ENCODE measurements at places on chromosomes 11 and 22.

DNA sequence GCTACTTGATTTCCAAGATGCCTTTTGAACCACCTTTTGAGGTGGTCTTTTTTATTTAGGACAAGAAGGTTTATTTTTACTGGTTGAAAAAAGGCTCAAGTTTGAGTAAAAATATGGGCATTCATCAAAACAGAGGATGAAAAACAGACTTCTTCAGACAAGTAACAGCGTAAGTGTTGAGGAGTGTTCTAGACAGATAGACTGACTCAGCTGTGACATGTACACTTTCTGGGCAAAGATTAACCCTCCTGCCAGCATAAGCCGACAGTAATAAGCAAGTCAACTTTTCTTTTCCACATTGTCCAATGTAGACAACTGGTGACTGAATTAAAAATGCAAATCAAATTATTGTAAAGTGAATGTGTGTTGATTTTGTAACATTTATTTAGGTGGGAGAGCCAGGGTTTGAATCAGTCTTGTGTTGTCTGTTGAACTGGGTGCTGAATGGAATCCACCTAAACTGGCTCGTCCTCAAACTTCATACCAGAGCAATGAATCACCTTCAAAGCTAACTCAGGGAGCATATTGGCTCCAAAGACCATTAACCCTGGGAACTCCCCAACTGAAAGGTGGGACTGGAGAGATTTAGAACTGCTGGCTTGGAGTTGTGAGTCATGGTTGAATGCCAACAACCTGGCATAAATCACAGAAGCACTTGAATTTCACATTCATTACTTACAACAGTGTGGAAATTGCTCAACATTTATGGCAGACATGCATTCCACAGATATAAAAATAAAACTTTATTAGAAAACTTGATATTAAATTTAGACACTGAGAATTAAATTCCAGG is 377.0 kb downstream of the ETS1 start:
- peak; percentile 99 for DNase-seq

DNA sequence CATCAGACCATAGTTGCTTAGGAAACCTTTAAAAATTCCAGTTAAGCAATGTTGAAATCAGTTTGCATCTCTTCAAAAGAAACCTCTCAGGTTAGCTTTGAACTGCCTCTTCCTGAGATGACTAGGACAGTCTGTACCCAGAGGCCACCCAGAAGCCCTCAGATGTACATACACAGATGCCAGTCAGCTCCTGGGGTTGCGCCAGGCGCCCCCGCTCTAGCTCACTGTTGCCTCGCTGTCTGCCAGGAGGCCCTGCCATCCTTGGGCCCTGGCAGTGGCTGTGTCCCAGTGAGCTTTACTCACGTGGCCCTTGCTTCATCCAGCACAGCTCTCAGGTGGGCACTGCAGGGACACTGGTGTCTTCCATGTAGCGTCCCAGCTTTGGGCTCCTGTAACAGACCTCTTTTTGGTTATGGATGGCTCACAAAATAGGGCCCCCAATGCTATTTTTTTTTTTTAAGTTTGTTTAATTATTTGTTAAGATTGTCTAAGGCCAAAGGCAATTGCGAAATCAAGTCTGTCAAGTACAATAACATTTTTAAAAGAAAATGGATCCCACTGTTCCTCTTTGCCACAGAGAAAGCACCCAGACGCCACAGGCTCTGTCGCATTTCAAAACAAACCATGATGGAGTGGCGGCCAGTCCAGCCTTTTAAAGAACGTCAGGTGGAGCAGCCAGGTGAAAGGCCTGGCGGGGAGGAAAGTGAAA is 73.4 kb downstream of the NCAPD3 start:
- no peak for DNase-seq

- DNase-seq = no peak
These were observed 16.7 kb upstream of the SYT12 start for GRCh38 chr11:67006029-67006884.

DNA sequence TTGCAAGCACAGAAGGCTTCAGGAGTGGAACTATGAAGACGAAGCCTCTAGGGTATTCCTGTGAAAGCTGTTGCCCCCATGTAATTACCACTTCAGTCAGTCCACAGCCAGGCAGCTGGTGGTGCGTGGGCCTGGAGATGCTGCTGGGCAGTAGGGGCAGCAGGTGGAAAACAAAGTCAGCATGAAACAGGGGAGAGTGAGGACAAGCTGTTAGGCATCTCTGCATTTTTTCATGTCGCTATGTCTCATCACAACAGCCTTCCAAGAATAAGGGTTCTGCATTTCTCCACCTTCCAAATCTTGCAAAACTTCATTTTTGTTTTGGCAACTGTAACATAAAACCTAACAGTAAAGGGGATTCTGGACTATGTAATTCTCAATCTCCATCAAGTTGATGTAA is 757.5 kb downstream of the NELL1 start:
- no peak for DNase-seq

DNA sequence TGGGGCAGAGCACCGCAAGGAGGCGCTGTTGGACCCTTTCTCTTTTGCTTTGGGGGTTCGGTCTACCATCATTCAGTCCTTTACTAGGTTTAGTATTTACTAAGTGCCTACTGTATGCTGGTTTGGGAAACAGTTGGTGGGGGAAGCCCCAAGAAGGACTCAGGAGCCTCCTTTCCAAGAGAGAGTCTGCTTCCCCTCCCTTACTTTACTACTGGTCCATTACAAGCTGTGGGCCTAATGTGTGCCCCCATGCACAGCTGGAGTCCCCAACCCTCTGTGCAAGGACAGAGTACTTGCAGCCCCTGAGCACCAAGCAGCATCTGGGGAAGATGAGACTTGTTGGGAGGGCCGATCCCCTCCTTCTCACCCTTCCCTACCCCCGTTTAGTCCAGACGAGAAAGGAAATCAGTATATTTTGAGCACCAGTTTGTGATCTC is 876 bp upstream of the UBE2L6 start:
- DNase-seq = peak; percentile 47

DNA sequence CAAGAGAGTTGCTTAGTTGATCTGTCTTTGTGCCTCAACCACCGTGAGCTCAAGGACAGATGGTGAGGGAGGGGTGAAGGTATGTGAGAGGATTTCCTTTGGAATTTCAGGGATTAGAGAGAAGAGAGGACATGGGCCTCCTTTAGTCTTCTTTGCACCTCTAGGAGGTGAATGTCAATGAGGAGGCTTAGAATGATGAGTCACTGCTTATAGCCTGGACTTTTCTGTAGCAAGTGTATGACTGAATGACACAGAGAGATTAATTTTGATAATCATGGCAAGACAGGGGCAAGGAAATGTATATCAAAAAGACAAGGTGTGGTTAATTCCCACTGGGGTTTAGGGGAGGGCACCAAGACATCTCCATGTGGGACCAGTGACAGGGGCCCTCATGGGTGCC is 947.3 kb upstream of the TENM4 start:
- no peak for DNase-seq

DNA sequence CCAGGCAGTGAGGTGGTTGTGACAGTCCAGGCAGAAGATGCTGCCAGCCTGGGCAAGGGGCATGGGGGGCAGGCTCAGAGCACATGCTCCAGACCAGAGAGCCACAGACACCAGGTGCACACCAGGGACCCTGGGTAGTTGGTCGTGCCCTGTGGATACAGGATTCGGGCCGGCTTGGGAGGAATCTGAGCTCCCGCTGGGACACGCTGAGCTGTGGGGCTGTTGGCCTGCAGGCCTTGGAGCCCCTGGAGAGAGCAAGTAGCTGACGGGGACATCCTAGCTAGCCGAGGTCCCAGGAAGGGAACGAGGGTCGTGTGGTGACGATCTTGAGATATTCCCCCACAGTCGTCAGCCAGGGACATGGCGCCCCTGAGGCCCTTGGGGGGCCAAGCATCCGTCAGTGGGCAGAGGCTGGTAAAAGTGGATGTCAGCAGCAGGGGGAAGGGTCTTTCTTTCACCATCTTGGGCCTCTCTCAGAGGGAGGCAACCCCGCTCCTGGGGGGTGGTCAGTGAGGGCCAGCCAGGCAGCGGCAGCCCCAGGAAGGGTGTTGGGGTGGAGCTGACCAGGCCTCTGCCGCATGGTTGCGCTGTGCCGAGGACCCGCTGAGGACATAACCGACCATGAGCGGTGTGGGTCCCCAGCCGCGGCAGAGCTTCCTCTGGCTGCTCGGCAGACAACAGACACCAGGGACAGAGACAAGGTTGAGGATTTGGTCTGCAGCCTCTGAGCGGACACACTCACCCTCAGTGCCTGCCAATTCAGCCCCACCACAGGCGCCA is 44.0 kb downstream of the CDKN1C start:
- DNase-seq = no peak
